D721Med (cell line): ENCODE measurements at places on chromosomes 4 and X.

GRCh38 chrX:101022020-101022419, 29.9 kb downstream of the TRMT2B start:
- DNase-seq: no peak

- DNase-seq: no peak
These were observed 1271.0 kb downstream of the RAPGEF2 start for GRCh38 chr4:160373911-160374310.

GRCh38 chrX:24398766-24399165, 38.3 kb downstream of the SUPT20HL1 start:
- no peak for DNase-seq

DNA sequence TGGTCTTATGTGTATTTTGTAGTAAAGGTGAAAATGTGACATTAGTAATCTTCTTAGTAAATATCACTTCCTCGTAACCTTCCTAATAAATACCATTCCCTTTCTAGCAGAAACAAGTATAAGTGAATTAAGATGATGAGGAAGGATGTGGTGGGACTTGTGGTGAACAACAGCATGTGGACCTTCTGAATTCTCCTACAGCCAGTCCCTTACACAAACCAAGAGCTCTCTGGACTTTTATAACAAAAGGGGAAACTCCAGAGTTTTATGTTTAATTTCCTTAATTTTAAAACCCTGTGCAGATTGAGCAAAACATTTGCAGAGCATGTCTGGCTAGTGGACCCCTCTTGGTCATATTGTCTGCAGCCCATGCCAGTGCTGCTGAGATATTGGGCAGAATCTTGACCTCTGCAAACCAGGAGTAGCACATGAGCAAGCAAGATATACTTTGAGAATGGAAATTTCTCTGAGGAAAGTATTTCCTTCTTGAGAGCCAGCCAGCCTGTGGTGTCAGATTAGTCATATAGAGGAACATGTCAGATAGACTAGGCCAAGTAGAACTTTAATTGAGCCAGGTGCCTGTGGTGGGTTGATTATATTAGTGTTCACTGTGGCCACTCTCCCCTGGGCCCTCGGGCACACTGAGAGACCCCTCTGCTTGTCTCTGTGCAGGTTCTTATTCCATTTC, 328.2 kb downstream of the DKK2 start:
- no peak for DNase-seq

DNA sequence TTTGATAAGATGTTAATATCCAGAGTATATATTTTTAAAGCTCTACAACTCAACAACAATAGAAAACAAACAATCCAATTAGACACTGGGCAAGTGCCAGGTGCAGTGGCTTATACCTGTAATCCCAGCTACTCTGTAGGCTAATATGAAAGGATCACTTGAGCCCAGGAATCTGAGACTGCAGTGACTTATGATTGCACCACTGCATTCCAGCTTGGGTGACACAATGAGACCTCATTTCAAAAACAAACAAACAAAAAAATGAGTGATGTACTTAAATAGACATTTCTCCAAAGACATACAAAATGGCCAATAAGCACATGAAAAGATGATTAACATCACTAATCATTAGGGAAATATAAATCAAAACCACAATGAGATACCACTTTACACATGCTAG, 356.8 kb upstream of the PCDH10 start:
- DNase-seq: no peak
